ENCODE measurements at places on chromosomes 1 and 21.

GRCh38 chr1:39026866-39027507 lies 837 bp downstream of the NDUFS5 start:
- no peaks in the 10 kb centered on the region for H3K27me3 ChIP-seq
- H3K27ac ChIP-seq = peak overlapping the region; percentile 98
- peaks cover 16% of the 10 kb centered on the region for H3K4me1 ChIP-seq
- peak overlapping the region; percentile 98 for H3K4me3 ChIP-seq

- DNase-seq = no peak
- no peak overlapping the region for H3K27ac ChIP-seq
- peaks cover 94% of the 10 kb centered on the region for H3K36me3 ChIP-seq
- H3K4me1 ChIP-seq = peaks cover 19% of the 10 kb centered on the region
- H3K27me3 ChIP-seq = no peaks in the 10 kb centered on the region
These were observed 11.6 kb downstream of the ENO1 start for GRCh38 chr1:8866792-8867415.

- no peaks in the 10 kb centered on the region for H3K27me3 ChIP-seq
- H3K4me3 ChIP-seq = peak overlapping the region; percentile 91
- peaks cover 35% of the 10 kb centered on the region for H3K4me1 ChIP-seq
These were observed 35.8 kb downstream of the SLC2A1 start for GRCh38 chr1:42922687-42923366.

DNA sequence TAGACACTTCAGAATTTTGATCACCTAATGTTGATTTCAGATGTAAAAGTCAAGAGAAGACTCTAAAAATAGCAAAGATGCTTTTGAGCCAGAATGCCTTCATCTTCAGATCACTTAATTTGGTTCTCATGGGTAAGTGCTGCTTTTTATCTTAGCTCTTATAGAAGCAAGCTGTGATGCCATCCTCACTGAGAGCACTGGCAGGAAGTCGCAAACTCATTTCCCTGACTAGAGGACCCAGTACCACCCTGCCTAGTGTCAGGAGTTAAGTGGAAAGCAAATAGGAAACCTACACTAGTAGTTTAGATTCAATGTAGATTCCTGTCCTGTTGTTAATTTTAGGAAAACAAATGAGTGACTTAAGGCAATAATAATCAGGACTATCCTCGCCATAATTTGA lies 12.1 kb downstream of the IFNAR2 start:
- H3K4me1 ChIP-seq = peaks cover 44% of the 10 kb centered on the region
- peaks cover 56% of the 10 kb centered on the region for H3K36me3 ChIP-seq
- peak overlapping the region; percentile 46 for H3K27ac ChIP-seq
- DNase-seq = no peak
- no peak overlapping the region for H3K4me3 ChIP-seq

DNA sequence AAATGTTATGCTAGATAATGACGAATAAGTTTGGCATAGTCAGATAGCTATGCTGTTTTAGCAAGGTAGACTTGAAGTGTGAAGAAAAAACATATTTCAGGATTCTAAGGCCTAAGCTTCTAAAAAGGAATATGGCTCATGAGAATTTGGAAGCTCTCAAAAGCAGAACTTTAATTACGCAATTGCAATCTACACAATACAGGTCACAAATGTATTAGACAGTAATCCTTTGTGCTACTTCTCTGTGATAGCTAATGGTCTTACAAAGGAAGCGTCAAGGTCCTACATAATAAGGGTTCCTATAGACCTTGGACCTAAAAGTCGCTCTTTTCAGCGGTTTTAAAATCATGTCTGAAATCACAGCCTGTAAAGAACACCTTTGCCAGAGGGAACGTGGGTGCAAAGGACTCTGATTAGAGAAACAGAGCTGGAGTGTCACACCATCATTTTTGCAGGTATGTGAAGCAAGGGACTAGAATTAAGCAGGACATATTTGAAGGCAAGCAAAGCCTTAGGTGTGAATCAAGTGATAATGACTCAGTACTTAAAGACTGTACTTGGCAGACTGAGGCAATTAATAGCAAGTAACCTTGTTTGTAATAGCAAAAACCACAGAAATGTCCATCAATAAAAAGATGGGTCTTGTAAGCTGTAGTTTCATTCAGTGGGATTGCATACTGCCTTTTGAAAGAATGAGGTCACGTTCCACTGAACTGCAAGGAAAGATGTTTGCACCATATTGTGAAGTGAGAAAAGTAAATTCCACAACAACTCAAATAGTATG lies 420.2 kb downstream of the KCTD3 start:
- no peak overlapping the region for H3K27ac ChIP-seq
- no peak overlapping the region for H3K4me3 ChIP-seq
- H3K4me1 ChIP-seq = no peaks in the 10 kb centered on the region
- no peaks in the 10 kb centered on the region for H3K27me3 ChIP-seq
- H3K36me3 ChIP-seq = no peaks in the 10 kb centered on the region

GRCh38 chr1:37537378-37537777 lies 16.7 kb downstream of the SNIP1 start:
- DNase-seq = no peak
- H3K4me1 ChIP-seq = peaks cover 1% of the 10 kb centered on the region
- H3K27me3 ChIP-seq = no peaks in the 10 kb centered on the region
- H3K4me3 ChIP-seq = no peak overlapping the region
- no peak overlapping the region for H3K27ac ChIP-seq

DNA sequence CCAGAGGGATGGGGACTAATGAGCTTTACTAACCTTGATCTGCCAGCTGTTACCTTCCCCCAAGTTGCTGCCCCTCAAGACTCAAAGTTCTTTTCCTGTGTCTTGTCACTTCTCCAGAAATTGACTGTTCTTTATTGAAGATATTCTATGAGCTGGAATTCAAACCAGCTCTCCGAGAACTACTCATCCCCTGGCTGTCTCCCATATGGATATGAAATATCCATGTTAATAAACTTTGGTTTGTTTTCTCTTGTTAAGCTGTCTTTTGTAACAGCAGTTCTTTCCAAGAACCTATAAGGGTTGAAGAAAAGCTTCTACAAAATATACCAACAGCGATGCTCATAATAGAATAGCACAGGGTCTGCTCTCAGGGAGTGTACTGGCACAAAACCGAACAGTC lies 77.0 kb downstream of the CAMK2N1 start:
- H3K4me3 ChIP-seq = no peak overlapping the region
- H3K4me1 ChIP-seq = peaks cover 28% of the 10 kb centered on the region
- H3K27ac ChIP-seq = no peak overlapping the region

GRCh38 chr1:65064981-65065380 lies 83.0 kb upstream of the AK4 start:
- H3K27ac ChIP-seq = peak overlapping the region; percentile 95
- H3K4me3 ChIP-seq = peak overlapping the region; percentile 97
- no peaks in the 10 kb centered on the region for H3K27me3 ChIP-seq
- H3K36me3 ChIP-seq = peaks cover 13% of the 10 kb centered on the region
- no peak for DNase-seq

GRCh38 chr1:87182611-87183010 lies 146.1 kb upstream of the LMO4 start:
- H3K36me3 ChIP-seq = no peaks in the 10 kb centered on the region
- DNase-seq = no peak

DNA sequence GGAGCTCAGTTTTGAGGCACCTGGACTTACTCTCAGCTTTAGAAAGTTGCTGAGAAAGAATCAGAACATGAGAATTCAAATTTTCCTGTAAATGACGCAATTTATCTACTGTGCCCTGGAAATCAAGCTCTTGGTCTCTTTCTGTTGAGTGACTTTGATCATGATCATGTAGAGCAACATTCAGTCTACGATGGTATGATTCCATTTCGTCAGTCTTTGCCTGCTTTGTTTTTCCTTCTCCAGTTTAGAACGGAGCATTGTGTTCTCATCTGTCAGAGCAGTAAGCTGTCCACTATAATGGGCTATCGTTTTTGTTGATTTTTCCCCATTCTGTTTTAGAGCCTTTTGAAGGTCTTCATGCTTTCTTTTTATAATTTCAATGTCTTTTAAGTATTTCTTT lies 20.7 kb downstream of the SFT2D2 start:
- no peak overlapping the region for H3K4me3 ChIP-seq
- H3K27ac ChIP-seq = no peak overlapping the region
- H3K27me3 ChIP-seq = no peaks in the 10 kb centered on the region
- no peak for DNase-seq

GRCh38 chr1:198497326-198498102 lies 43.0 kb downstream of the ATP6V1G3 start:
- peak overlapping the region; percentile 72 for H3K27ac ChIP-seq
- no peaks in the 10 kb centered on the region for H3K36me3 ChIP-seq
- H3K4me1 ChIP-seq = peaks cover 29% of the 10 kb centered on the region
- H3K4me3 ChIP-seq = no peak overlapping the region
- no peak for DNase-seq
- H3K27me3 ChIP-seq = no peaks in the 10 kb centered on the region

- H3K36me3 ChIP-seq = no peaks in the 10 kb centered on the region
- H3K4me3 ChIP-seq = no peak overlapping the region
- peak; percentile 51 for DNase-seq
- H3K27ac ChIP-seq = no peak overlapping the region
- peaks cover 6% of the 10 kb centered on the region for H3K27me3 ChIP-seq
These were observed 9.2 kb upstream of the LAD1 start for GRCh38 chr1:201408176-201408833.

GRCh38 chr21:25246546-25246945 lies 360.7 kb downstream of the MRPL39 start:
- H3K4me1 ChIP-seq = peaks cover 18% of the 10 kb centered on the region
- no peak overlapping the region for H3K27ac ChIP-seq
- H3K36me3 ChIP-seq = peaks cover 9% of the 10 kb centered on the region
- no peaks in the 10 kb centered on the region for H3K27me3 ChIP-seq
- DNase-seq = no peak

- H3K27me3 ChIP-seq = peaks cover 21% of the 10 kb centered on the region
- H3K27ac ChIP-seq = no peak overlapping the region
- peaks cover 13% of the 10 kb centered on the region for H3K4me1 ChIP-seq
- H3K4me3 ChIP-seq = no peak overlapping the region
These were observed 59.0 kb upstream of the CD1D start for GRCh38 chr1:158121604-158122254.

DNA sequence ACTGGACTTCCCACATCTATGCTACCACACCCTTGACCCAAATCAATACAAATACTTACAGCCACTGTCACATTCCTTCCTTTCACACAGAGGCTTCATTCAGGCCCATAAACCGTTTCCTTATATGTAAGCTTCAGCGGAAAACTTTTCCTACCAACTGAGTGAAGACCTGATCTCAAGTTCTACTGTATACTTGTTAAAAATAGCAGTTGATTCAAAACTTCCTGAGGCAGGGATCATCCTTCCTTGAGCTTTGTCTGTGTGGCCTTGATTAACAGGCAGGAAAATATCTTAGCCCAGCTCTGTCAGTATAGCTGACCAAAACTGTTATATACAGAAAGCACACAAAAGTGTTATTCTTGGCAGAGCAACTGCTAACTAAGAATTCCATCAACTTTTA lies 42.7 kb downstream of the DENND2C start:
- peaks cover 16% of the 10 kb centered on the region for H3K27me3 ChIP-seq
- H3K4me1 ChIP-seq = no peaks in the 10 kb centered on the region
- H3K4me3 ChIP-seq = no peak overlapping the region
- H3K36me3 ChIP-seq = peaks cover 2% of the 10 kb centered on the region

- H3K36me3 ChIP-seq = peaks cover 76% of the 10 kb centered on the region
- DNase-seq = no peak
- H3K27ac ChIP-seq = no peak overlapping the region
These were observed 4.1 kb downstream of the PYCR2 start for GRCh38 chr1:225919906-225920305.

DNA sequence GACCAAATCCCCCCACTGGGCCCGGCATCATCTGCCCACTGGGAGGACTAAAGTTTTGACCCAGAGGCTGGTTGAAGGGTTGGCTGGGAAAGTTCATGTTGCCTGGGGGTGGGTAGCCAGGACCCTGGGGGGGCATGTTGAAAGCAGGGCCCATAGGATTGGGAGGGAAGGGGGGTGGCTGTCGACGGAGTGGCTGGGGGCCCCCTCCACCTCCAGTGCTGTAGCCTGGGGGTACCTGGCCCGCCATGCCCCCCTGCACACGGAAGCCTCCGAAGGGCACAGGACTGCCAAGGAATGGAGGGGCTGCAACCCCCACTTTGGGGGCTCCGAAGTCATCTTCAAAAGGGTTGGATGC lies 2.2 kb downstream of the PYGO2 start:
- no peak for DNase-seq
- H3K4me3 ChIP-seq = peak overlapping the region; percentile 11
- H3K27ac ChIP-seq = no peak overlapping the region

- no peaks in the 10 kb centered on the region for H3K4me1 ChIP-seq
- H3K36me3 ChIP-seq = no peaks in the 10 kb centered on the region
- H3K4me3 ChIP-seq = no peak overlapping the region
- H3K27me3 ChIP-seq = no peaks in the 10 kb centered on the region
These were observed 145.8 kb upstream of the SNX7 start for GRCh38 chr1:98515744-98516143.

DNA sequence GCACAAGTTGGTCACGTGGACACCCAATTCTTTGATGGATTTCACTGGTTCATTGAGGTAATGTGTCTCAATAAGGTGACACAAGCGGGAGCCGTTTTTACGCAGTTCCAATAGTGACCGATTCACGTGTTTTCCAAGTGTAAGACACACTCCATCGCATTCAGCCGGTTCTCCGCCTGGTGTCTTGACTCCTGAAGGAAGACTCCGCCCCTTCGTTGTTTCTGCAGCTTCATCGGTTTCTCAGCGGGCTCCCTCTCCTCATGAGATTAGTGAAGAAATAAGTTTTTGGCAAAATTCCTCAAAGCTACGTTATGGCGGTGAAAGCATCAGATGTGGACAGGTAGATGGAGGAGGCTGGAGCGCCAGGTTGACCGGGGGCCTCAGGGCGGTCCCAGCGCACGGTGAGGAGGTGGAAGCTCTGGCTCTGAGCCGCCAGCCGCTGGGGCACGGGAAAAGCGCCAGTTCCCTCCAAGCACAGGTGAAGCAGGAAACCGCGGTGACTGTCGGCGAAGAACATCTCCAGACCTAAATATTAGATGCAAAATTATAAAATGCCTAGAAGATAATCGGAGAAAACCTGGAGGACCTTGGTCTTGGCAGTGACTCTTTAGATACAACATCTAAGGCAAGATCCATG lies 21.0 kb downstream of the CD2 start:
- H3K36me3 ChIP-seq = no peaks in the 10 kb centered on the region
- no peak overlapping the region for H3K27ac ChIP-seq
- H3K27me3 ChIP-seq = peaks cover 15% of the 10 kb centered on the region
- DNase-seq = no peak

DNA sequence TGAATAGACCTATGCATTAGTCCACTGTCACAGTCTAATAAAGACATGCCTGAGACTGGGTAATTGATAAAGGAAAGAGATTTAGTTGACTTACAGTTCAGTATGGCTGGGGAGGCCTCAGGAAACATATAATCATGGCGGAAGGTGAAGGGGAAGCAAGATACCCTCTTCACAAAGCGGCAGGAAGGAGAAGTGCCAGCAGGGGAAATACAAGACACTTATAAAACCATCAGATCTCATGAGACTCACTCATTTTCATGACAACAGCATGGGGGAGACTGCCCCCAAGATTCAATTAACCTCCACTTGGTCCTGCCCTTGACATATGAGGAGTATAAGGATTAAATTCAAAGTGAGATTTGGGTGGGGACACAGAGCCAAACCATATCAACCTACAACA lies 59.4 kb downstream of the CAPN9 start:
- no peak overlapping the region for H3K27ac ChIP-seq
- no peaks in the 10 kb centered on the region for H3K36me3 ChIP-seq
- no peak for DNase-seq
- no peak overlapping the region for H3K4me3 ChIP-seq

GRCh38 chr1:32818804-32819541 lies 1.5 kb downstream of the S100PBP start:
- peak overlapping the region; percentile 94 for H3K4me3 ChIP-seq
- H3K36me3 ChIP-seq = peaks cover 28% of the 10 kb centered on the region
- DNase-seq = no peak
- H3K27me3 ChIP-seq = no peaks in the 10 kb centered on the region
- peaks cover 69% of the 10 kb centered on the region for H3K4me1 ChIP-seq
